Stomach (tissue), 19 donors: ENCODE measurements at places on chromosomes 12 and 14. TPM values are rescaled to one million over a fixed set of nuclear protein-coding genes. Genes with fewer than 3 reads are reported as not detected.

GRCh38 chr12:47887529-47887928, 17.3 kb downstream of the VDR start:
- DNase-seq, result no peak

- no peak for DNase-seq
Observed at GRCh38 chr12:6069437-6070093, 54.9 kb downstream of the VWF start.

- DNase-seq, result no peak
Observed at GRCh38 chr14:58733451-58734208, 95.9 kb downstream of the DACT1 start.

GRCh38 chr12:42372154-42372791, 46.3 kb downstream of the PPHLN1 start:
- DNase-seq, result peak; percentile 72

The PRH2 gene
- total RNA-seq, result not detected
